ENCODE measurements at places on chromosomes 5 and 9.

DNA sequence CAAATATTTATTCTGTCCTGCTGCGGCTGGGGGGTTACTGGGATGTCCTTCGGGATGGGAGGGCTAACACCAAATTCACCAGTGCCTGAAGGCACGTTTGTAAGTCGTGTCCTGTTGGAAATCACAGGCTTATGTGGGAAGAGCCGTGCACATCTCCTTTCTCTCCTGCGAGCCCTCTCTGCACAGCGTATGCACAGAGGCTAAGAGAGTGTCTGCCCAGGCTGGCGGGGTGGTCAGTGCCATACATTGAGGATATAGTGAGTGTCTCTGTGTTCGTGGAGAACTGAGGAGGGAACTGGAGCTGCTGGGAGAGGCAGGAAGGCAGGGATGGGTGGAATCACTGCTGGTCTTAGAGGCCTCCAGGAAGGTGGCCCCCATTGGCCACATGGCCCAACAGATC lies 110.1 kb downstream of the WNK2 start:
- no peak for DNase-seq

DNA sequence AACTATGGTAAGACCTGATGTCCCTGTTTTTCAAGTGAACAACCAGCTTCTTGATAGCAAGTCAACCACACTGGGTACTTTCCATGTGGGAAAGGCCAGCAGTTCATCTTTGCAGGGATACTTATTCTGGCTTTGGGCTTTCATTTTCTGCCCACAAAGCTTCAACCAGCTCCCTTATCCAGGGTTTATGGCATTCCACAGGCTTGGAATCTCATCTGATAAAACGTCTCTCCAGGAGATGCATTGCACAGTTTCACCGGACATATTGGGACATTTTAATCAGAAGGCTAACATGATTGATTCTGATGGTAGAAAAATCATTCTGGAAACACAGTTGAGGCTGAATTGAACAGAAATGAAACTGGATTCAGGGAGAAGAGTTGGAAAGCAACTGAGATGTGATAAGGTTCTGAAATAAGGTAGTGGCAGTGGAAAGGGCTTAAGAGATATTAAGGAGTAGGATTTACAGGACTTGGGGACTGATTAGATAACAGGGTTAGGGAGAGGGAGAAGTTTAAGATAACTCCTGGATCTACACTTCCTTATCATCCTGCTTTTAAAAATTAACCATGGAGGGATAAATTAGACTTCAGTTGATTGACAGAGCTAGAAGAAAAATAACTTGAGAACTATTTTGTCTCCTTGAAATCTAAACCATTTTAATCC lies 195.8 kb upstream of the FBXL7 start:
- DNase-seq: no peak

DNA sequence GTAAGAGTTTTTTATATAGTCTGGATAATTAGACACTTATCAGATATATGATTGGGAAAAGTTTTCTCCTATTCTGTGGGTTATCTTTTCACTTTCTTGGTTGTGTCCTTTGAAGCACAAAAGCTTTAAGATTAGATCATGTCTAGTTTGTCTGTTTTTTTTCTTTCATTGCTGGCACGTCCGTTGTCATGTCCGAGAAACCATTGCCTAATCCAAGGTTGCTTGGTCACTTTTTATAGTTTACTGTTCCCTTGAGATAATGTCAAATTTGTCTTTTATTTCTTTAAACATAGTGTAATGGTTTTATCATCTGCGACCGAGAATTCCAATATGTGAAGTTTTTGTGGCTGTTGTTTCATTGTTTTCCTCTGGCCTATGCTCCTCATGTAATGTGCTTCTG lies 28.8 kb downstream of the GARNL3 start:
- no peak for DNase-seq

DNA sequence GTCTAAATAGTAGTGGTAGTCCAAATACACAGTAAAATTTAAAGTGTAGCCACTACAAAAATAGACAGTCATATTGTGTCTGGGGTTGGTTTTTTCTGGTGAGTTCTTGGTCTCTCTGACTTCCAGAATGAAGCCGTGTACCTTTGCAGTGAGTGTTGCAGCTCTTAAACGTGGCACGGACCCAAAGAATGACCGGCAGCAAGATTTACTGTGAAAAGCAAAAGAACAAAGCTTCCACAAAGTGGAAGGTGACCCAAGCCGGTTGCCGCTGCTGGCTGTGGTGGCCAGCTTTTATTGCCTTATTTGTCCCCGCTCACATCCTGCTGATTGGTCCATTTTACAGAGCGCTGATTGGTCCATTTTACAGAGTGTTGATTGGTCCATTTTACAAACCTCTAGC lies 188.7 kb downstream of the ZNF608 start:
- DNase-seq: no peak

- no peak for DNase-seq
Observed at GRCh38 chr5:106574820-106575219, 1095.9 kb downstream of the EFNA5 start.

DNA sequence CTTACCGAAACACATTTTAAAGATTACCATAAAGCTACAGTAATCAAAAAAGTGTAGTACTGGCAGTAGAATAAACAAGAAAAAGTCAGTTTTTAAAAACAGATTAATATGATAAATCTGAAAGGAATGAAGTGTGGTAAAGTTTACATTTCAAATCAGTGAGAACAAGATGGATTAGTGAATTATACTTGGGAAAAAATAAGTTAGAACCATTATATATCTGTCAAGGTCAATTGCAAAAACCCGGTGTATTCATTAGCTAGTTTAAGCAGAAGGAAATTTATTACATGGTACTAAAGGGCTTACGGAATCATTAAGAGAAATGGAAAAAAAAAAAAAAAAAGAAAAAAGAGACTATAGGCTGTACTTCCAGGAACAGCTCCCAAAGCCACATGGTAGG lies 164.3 kb downstream of the MUSK start:
- DNase-seq: no peak

DNA sequence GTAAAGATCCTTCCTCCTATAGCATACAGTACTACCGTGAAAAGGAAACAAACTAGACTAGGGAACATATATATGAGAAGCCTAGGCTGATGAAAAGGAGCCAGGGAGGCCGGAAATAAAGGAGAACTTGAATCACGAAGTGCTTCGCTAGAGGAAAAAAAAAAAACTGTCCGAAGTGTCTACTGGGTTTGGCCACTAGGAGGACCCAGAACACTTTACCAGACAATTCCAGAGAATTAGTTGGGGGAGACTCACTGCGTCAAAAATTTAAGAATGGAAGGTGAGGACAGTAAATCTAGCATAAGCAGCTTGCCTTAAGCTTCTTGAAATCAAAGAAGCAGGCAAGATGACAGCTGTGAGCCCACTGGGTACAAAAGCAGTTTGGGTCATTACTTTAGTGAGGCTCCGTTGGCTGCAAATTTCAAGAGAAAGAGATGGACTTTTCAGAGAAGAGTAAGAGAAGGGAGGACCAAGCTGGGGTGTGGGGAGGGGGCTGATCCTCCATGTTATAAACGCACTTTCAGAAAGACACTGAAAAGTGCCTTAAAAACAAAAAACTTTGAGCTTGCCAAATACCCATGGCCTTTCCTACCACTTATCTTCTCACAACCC lies 47.4 kb downstream of the P4HA2 start:
- no peak for DNase-seq

DNA sequence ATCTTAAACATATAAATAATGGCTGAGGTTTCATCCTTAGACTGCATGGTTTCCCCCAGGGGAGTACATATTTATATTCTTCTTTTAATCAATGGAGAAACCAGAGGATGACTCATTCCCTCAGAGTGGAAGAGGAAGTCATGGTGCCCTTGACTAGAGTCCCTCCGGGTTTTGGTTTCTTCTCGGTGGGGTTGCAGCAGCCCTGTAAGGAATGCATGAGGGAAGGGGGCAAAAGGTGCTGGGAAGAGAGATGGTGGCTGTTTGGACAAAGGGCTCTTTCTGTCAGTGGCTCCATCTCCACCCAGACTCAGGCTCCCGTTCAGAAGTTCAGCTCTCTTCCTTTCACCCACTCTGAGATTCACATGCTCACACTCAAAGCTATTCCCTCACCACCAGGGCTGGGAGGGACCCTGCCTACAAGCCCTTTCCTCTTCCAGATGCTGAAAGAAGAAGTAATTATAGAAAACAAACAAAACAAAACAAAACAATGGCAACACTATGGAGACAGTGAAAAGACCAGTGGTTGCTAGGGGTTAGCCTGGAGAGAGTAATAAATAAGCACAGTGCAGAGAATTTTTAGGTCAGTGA lies 129.8 kb upstream of the IL12B start:
- DNase-seq: no peak

- DNase-seq: no peak
Observed at GRCh38 chr5:125393221-125393815, 646.9 kb upstream of the ZNF608 start.

DNA sequence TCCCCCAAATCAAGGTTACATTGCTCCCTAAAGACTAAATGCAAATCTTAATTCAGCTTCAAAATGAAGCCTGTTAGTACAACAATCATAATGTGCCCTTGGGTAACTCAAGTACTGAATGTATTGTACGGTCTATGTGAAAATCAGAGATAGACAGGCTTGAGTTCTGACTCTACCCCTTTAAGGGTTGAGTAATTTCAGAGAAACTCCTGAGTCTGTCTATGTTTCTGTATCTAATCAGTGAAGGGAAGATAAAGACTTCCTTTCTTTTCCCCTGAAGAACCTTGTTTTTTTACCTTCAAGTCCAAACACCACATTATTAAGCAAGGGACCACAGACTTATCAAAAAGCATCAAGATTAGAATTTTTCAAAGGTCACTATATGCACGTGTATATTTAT lies 108.2 kb downstream of the MPDZ start:
- no peak for DNase-seq

DNA sequence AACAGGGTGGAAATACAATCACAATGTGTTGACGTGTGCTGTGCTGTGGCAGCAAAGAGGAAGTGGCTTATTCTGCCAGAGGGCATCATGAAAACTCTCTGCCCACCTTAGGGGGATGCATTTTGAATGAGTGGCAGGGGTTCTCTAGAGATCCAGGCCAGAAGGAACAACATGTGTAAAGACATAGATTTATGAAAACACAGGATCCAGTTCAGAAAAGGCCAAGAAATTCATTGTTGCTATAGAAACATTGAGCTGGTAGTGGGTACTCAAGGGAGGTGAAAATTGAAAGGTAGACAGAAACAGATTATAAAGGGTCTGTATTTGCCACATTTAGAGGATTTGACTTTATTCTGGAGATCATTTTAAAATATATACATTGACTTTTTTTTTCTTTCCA lies 417.7 kb downstream of the ENC1 start:
- no peak for DNase-seq

DNA sequence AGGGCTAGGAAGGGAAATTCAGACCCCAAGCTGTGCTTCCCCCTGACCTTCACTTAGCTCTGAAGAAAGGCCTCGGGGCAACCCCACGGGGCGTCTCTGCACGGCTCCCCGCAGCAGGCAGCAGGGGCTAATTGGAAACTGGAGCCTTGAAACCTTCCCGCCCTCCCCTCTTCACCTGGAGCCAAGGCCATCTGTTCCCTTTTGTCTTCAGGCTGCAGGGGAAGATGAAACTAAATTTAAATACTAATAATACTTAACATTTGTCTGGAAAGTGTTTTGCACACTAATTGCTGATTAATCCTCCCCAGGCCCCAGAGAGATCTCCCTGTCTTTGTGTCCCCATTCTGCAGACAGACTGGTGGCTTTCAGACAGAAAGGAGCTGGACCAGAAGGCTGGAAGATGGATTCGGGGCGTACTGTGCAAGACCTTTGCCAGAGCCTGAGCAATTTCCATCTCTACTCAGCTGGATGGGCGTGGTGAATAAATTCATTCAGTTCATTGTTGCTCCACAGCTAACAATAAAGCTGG lies 34.1 kb upstream of the CPLX2 start:
- DNase-seq: no peak

DNA sequence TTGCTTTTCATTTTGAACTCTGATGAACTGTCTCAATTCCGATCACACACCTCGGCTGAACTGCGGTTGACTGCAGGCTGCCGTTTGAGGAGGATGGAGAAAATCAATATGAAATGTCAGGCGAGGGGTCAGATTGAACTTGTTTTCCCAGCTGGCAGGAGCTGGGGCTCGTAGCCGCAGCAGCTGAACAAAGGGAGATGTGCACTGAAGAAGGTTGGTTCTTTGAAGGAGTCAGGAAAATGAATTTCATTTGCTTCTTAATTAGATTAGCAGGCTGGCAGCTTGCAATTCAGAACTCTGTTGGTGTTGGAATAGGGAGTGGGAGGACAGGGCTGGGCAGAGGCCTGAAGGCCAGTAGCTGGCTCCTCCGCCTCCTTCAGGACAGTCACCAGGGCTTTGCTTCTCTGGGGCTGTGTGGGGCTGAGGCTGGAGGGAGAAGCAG lies 117.4 kb upstream of the GPR151 start:
- no peak for DNase-seq

DNA sequence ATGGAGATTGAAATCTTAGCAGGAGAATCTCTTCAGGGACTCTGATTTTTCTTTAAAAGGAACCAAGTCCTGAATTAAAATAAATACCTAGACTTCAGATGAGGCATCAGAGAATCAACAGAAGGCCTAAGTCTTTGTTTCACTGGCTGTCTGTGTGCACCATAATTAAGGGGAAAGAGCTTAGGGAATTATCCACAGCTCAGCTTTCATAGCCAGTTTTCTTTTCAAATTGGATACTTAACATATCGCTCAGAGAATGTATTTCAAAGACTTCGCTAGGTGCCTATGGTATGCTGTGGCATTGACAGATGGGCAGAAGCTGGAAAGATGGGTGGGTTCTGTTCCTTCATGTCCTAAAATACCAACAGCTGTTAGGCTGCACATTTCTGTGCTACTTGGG lies 325.8 kb downstream of the TMEM38B start:
- DNase-seq: no peak

DNA sequence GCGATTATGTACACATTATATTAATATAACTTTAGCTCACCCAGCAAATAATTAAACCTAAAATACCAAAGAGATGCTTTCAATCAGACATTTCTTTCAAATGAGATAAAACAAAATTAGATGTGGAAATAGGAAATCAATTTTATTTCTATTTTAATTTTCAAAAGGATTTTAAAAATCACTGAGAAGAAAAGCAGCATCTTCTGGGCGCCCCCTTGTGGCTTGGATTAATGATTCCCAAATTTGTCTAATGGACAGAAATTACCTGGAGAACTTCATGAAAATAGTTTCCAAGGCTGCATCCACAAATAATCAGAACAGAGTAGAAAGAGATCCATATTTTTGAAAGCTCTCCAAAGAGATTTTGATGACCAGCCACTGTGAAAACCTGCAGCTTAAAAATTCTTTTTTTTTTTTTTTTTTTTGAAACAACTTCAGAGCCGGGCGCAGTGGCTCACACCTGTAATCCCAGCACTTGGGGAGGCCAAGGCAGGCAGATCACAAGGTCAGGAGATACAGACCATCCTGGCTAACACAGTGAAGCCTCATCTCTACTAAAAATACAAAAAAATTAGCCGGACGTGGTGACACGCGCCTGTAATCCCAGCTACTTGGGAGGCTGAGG lies 50.9 kb upstream of the CEMIP2 start:
- DNase-seq: no peak

- no peak for DNase-seq
Observed at GRCh38 chr5:57313716-57314115, 139.9 kb downstream of the GPBP1 start.

- no peak for DNase-seq
Observed at GRCh38 chr5:31866166-31866565, 227.2 kb downstream of the PDZD2 start.

Data from esophagus squamous epithelium (tissue), 5 donors.